ENCODE measurements at places on chromosomes 4 and X. TPM values are rescaled to one million over a fixed set of nuclear protein-coding genes. Genes with fewer than 3 reads are reported as not detected.

GRCh38 chrX:14363728-14364127 lies 165.6 kb upstream of the GLRA2 start:
- H3K27ac ChIP-seq, result no peak overlapping the region
- no peak overlapping the region for H3K4me3 ChIP-seq
- no peaks in the 10 kb centered on the region for H3K27me3 ChIP-seq
- H3K4me1 ChIP-seq, result no peaks in the 10 kb centered on the region
- DNase-seq, result no peak

DNA sequence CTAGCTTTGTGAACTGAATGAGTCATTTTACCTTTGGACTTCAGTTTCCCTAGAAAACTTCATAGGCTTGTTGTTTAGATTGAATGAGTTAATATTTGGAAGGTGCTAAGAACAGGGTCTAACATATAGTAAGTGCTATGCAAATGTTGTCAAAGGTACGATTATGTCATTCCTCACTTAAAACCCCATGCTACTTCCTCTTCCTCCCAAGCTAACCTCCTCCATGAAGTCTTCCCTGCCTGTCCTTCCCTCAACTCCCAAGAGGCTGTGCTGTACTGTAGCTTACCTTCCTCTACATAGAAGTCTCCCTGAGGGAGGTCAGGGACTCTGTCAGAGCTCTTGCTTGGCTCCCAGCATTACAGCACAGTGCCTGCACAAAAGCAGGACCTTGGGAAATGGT lies 103.4 kb upstream of the PJA1 start:
- H3K27ac ChIP-seq, result no peak overlapping the region
- no peak overlapping the region for H3K4me3 ChIP-seq

DNA sequence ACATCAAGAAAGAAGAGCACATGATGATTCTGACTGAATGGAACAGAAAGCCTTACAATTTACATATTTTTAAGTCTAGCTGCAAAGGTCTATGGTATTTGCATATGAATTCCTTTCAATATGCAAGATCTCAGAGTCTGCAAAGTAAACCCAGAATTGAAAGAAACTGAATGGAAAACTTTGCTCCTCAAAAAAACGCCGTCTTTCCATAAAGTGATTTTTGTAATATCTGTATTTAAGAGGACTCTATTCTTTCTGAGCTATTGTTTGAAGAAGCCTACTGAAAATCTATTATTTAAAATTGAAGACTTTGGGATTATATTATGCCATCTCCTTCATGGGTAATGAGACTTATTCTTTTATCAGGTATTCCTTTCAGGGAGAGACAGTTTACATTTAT lies 1894.4 kb downstream of the STIM2 start:
- H3K27ac ChIP-seq, result no peak overlapping the region
- no peak for DNase-seq
- H3K27me3 ChIP-seq, result no peaks in the 10 kb centered on the region
- no peak overlapping the region for H3K4me3 ChIP-seq
- H3K36me3 ChIP-seq, result no peaks in the 10 kb centered on the region

GRCh38 chrX:2484256-2484655 lies 16.5 kb downstream of the DHRSX start:
- peaks cover 10% of the 10 kb centered on the region for H3K36me3 ChIP-seq
- no peak for DNase-seq
- no peaks in the 10 kb centered on the region for H3K4me1 ChIP-seq
- no peaks in the 10 kb centered on the region for H3K27me3 ChIP-seq
- H3K4me3 ChIP-seq, result peak overlapping the region; percentile 22

GRCh38 chrX:51847463-51847862 lies 46.0 kb upstream of the MAGED1 start:
- H3K27ac ChIP-seq, result no peak overlapping the region
- H3K27me3 ChIP-seq, result no peaks in the 10 kb centered on the region
- H3K4me3 ChIP-seq, result no peak overlapping the region

DNA sequence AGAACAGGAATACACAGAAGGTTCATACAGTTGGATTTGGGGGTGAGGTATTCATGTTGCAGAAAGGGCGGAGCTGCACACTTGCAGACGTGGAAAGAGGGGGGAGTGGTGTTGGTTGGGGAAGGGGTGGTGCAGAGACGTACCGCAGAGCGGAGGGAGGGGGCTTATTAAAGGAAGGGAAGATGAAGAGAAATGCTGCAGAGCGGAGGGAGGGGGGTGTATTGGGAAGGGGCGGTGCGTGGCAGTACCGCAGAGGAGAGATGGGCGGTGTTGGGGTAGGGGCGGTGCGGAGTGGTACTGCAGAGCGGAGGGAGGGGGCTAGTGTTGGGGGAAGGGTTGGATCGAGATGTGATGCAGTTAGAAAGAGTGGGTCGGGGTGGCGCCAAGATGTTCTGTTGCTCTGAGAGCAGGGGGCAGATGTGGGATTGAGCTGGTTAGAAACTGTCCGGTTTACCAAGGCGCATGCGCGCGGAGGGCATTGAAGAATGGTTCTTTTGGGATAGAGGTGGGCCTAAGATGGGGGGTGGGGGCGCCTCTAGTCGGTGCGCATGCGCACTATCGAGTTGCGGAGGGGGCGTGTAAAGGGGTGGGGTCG lies 900 bp downstream of the TRO start:
- DNase-seq, result no peak
- no peaks in the 10 kb centered on the region for H3K36me3 ChIP-seq
- peak overlapping the region; percentile 34 for H3K27ac ChIP-seq

GRCh38 chr4:144650311-144651005 lies 4.5 kb downstream of the HHIP start:
- H3K4me3 ChIP-seq, result no peak overlapping the region
- peaks cover 13% of the 10 kb centered on the region for H3K27me3 ChIP-seq
- H3K4me1 ChIP-seq, result peaks cover 3% of the 10 kb centered on the region
- no peaks in the 10 kb centered on the region for H3K36me3 ChIP-seq
- DNase-seq, result no peak

GRCh38 chrX:9647431-9647830 lies 118.2 kb downstream of the GPR143 start:
- H3K4me3 ChIP-seq, result no peak overlapping the region
- DNase-seq, result no peak
- peak overlapping the region; percentile 13 for H3K27ac ChIP-seq
- no peaks in the 10 kb centered on the region for H3K36me3 ChIP-seq
- no peaks in the 10 kb centered on the region for H3K4me1 ChIP-seq

Gene MND1
- 4.2 TPM for total RNA-seq

Gene NUDT10
- 0.95 TPM for total RNA-seq
